RWPE1 (cell line): ENCODE measurements at places on chromosomes 1 and 21.
A peak's percentile ranks its signal among the peaks of the same experiment; 100 is the strongest.

DNA sequence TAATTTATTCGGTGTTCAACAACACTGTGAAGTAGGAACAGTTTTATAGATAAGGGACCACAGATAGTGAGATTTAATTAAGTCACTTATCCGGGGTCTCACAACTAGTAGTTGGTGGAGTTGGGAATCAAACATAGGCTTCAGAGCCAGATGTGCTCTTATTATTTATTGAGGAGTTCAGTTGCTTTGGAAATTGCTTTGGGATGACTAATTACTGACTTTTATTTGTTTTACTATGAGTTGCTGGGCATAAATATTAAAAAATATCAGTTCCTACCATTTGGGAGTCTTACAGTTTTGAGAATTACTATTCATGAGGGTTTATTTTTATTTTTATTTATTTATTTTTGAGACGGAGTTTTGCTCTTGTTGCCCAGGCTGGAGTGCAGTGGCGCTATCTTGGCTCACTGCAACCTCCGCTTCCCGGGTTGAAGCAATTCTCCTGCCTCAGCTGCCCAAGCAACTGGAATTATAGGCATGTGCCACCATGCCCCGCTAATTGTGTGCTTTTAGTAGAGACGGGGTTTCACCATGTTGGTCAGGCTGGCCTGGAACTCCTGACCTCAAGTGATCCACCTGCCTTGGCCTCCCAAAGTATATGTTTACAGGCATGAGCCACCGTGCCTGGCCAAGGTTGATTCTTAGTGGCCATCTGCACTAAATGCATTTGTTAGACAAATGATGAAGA lies 27.7 kb downstream of the THRAP3 start:
- no peak for DNase-seq

DNA sequence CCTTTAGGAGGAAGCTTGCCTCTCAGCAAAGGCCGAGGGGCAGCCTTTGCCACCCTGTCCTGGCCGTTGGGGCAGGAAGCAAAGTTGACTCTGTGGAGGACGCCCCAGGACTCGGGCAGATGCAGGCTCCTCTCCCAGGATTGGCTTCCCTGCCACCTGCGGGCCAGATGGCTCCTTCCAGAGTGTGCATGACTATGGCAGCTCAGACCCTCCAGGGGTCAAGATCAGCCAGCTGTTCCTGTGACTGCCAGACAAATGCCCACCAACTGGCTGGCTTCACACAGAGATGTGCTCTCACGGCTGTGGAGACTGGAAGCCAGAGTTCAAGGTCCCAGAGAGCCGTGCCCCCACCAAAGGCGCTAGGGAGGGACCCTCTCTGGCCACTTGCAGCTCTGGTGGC lies 87.0 kb upstream of the VAMP3 start:
- no peak for DNase-seq

- peak; percentile 79 for DNase-seq
These were observed 43.8 kb downstream of the BATF3 start for GRCh38 chr1:212655668-212656440.

DNA sequence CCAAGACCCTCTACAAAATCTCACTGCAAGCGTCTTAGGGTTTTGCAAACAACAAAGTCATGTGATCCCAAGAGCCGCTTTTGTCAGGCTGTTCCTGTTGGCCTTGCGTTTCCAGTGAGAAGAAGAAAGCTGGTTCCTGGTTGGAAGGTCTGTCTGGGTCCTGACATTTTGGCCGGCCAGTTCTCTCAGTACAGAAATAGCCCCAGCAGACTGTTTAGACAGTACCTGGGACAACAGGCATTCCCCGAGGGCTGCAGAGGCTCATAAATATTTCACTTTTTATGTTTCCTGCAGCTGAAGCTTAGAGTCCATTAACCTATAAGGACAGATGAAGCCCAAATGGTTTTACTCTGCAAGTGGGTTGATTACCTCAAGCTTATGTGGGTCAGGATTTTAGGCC lies 8.6 kb downstream of the GPR137B start:
- DNase-seq = no peak

- DNase-seq = no peak
These were observed 47.7 kb downstream of the FCRL5 start for GRCh38 chr1:157504646-157505045.

GRCh38 chr1:167756730-167757405 lies 35.1 kb downstream of the MPZL1 start:
- no peak for DNase-seq

GRCh38 chr1:239816081-239816782 lies 275.5 kb upstream of the FMN2 start:
- DNase-seq = peak; percentile 87

DNA sequence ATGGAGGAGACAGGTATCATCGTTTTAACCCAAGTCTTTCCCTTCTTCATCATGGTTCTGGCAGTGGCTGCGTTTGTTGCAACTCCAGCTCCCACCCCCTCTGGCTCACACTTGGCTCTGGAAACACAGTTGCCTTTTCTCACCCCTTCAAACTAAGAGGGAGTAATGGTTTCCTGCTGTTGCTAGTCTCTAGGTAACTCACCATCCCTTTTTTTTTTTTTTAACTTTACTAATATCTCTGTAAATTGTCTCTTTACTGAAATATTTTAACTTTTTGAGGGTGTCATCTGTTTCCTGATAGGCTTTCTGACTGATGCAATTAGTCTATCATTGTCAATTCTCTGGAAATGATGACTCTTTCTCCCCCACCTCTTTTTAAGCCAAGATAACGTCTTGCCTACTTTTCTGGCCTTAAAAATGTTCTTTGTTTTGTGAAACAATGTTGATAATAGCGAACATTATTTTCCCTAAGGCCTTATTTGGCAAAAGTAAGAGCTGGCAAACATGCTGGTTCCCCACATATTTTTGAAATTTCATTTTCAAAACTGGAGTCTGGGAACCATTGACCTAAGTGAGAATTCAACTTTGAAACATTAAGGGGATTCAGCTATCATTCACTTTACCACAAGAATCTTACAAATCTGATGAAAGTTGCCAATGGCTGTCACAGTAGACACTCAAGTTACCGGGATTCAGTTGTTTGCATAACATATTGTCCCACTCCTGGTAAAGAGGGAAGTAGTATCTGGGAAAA lies 85.3 kb downstream of the LEPR start:
- DNase-seq = no peak

GRCh38 chr1:65942476-65942875 lies 149.8 kb downstream of the PDE4B start:
- no peak for DNase-seq

DNA sequence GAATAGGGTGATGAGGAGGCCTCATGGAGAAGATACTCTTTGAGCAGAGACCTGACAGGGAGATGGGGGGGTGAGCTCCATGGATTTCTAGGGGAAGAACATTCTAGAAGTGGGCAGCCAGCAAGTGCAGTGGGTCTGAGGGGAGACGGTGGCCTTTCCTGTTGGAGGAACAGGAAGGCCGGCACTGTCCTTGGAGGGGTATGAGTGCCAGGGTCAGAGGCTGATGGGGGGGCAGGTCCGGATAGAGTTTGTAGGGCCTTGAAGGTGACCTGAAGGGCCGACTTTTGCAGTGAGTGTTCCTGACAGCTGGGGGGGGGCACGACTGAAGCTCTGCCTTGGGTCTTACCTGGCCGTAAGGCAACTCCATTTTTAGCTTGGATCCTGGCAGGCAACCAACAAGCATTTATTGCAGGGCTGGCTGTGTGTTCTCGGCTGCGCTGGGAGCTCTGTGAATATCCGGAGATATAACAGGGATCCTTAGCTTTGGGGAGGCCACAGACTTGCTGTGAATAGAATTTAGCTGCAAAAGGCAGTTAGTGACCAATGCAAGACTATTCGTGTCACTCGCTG lies 130.6 kb downstream of the MRPS6 start:
- DNase-seq = no peak

DNA sequence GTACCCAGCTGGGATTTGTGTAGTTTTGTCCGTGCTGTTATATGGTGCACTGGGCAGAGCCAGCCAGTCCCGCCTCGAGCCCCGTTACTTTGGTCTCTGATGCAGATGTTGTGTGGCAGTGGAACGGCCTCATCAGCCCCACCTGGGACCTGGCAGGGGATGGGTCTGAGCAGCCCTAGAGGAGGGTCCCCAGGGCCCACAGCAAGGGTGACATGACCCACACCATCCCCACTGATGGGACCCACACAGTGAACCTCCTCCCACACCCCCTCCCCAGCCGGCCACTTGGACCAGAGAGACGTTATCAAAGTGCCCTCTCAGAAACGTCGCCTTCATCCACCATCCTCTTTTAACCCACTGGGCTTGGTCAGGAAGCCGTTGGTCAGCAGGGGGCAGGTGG lies 42.0 kb upstream of the PCBP3 start:
- no peak for DNase-seq

- peak; percentile 17 for DNase-seq
These were observed 14.7 kb downstream of the PROX1 start for GRCh38 chr1:214002472-214002871.

GRCh38 chr21:37074197-37074510 lies 1.1 kb downstream of the TTC3 start:
- peak; percentile 16 for DNase-seq

GRCh38 chr1:42962641-42963377 lies 4.1 kb upstream of the SLC2A1 start:
- DNase-seq = peak; percentile 69

- DNase-seq = no peak
These were observed 249.2 kb upstream of the TPTE start for GRCh38 chr21:10272216-10272615.

DNA sequence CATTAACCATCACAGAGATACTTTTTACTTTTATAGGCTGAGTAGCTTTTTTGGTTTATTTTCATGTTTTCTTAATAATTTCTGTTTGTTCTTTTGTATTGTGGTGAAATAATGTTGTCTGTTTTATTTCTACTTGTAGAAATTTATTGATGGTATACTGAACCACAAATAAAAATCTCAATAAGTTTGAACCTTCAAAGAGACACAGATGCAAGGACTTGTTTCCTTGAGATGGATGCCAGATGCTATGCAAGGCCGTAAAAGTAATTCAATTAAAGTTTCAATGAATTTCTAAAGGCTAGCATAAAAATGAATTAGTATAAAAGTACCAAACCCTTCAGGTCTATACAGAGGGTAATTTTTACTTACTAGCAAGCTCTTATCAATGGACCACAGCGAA lies 873.5 kb downstream of the TTLL7 start:
- no peak for DNase-seq

DNA sequence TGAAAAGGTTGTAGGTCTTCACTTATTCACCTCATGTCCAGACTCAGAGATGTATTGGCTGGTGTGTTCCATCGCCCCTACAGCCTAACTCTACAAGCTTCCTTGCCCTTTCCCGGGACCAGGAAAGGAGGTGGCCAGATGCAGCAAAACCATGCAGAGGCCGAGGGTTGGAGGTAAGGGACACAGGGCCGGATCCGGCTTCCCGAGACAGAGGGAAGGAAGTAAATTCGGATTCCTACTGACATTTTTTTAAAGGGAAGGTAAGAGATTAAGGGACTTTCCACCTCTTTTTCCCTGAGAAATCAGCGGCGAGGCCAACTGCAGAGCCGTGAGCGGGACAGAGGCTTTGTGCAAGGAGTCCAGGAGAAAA lies 12.7 kb downstream of the EPHA10 start:
- DNase-seq = no peak
